ENCODE measurements at places on chromosomes 1 and 21.
A peak's percentile ranks its signal among the peaks of the same experiment; 100 is the strongest.

DNA sequence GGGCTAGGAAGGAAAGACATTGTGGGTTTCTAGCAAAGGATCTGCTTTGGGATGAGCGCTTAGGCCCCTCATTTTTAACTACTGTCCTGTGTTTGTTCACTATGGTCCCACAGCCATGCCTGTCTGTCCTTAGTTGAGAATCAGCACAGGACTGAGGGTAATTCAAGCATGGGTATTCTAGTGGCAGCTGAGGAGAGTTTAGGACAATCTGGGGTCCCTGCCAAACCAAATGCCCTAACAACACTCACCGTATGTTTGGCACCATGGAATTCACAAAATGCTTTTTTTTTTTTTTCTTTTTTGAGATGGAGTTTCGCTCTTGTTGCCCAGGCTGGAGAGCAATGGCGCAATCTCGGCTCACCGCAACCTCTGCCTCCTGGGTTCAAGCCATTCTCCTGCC lies 10.4 kb downstream of the ARHGEF11 start:
- no peak for DNase-seq

GRCh38 chr1:106960412-106960811 lies 96.1 kb upstream of the PRMT6 start:
- DNase-seq, result no peak

DNA sequence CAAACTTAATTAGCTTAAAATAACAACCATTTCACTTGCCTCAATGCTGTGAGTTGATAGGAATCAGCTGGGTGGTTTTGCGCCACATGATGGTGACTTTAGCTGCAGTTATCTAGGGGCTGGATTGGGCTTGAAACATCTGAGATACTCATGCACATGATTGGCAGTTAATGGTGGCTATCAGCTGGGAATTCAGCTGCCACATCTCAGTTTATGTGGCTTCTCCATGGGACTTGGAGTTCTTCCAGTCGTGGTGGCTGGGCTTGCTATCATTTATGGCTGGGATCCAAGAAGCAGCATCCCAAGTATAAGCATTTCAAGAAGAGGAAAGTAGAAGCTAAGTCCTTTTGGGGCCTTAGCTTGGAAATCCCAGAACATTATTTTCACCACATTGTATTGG lies 36.4 kb downstream of the PDC start:
- no peak for DNase-seq

DNA sequence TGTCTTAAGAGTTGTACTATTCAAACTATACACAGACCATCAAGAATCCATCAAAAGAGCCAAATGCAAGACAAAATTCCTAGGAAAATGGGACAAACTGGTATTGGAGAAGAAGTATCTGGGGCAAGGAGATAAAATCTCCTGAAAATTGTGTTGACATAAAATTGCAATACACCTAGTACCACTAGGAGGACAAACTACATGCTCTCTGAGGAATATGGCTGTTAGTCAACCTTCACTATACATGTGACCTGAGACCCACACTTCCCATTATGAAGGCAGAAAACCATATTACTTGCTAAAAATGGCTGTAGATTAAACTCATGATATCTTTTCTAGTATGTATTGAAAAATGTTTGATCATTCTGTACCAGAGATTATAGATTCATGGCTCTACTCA lies 30.0 kb downstream of the IRF2BP2 start:
- no peak for DNase-seq

DNA sequence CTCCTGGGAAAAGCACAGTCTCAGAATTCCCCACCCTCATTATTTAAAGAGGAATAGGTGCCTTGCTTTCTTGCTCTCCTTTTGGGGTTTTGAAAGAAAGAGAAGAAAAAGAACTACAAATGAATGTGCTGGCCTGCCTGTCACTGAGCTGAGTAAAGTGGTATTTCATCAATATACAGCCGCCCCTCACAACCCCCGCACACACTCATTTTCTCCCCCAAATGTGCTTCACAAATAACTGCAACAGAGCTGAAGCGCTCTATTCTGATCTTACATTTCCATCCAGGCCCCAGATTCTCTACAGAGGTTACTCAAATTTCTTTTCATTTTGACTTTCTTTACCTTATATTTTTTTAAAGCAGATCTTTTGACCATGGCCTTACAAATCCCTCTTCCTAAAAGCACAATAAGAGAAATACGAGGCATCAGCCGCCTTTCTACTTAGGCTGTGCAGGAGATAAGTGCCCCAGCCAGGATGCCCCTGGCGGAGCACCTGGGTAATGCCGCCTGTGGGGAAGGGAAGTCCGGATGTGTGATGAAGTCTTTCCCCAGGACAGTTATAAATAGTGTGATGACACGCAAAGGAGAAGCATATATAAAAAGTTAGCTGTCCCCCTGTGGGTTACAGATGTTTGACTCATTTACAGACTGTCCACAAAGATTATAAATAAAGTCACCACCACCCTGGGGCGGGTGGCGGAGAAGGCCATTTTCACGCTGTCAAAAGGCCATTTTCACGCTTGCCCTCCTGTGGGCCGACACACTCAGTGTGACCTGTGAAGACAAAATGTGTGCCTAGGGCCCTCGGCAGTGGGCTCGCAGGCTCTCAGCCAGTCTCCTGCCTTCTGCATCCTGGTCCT lies 6.5 kb downstream of the KCNN3 start:
- DNase-seq, result no peak

GRCh38 chr1:156896490-156897033 lies 3.0 kb downstream of the PEAR1 start:
- no peak for DNase-seq

- no peak for DNase-seq
These were observed 4.0 kb upstream of the GJC2 start for GRCh38 chr1:228145463-228146416.

DNA sequence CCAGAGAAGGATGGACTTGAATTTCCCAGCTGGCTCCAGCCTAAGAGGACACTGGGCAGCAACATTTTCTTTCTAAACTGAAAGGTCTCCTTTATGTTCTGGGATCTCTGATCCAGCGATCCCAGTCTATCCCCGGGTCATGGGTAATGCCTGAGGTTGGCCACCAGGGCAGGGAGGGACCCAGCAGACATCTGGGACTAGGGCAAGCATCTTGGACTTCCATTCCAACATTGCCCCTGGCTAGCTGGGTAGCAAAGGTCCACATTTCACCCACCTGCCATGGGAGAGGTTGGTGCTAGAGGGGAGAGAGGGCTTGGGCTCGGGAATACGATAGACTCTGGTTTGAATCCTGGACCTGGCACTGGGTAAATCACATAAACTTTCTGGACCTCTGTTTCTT lies 84.6 kb downstream of the LRRN2 start:
- DNase-seq, result no peak

GRCh38 chr1:51506537-51506936 lies 12.5 kb downstream of the EPS15 start:
- DNase-seq, result no peak

GRCh38 chr1:214102907-214103306 lies 115.1 kb downstream of the PROX1 start:
- DNase-seq, result no peak

GRCh38 chr1:20440785-20441200 lies 45.2 kb downstream of the CAMK2N1 start:
- DNase-seq, result no peak

GRCh38 chr1:113835686-113836290 lies 23.5 kb upstream of the RSBN1 start:
- no peak for DNase-seq

DNA sequence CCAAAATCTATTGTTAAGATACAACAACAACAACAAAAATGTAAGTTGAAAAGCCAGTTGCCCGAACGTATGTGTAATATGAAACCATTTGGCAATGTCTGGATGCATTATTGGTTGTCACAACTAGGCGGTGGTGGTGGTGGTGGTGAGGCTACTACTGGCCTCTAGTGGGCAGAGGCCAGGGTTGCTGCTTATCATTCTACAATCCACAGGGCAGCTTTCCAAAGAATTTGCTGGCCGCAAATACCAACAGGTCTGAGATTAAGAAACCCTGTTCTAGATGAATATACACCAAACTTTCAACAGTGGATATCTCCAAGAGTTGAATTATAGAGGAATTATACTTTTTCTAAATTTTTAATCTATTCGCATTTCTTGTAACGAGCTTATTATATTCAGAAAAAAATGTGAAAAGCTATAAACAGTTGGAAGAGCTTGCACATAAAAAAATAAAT lies 26.8 kb upstream of the ZNF697 start:
- DNase-seq, result peak; percentile 58

DNA sequence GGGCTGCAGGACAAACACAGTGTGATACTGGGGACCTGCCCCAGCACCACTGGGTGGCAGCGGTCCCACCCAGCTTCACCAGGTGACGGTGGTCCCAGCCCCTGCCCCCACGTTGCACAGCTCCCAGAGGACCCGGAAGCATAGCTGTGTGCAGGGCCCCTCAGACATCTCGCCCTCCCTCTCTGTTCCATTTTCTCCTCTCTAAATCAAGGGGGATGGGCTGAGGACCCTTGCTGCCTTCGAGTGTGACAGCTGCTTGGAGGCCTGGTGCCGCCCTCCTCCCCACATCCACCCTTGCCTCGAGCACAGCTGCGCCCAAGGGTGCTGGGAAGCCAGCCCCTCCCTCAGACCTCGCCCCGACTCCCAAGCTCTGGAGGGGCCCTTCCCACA lies 16.1 kb upstream of the LRRC3 start:
- no peak for DNase-seq

DNA sequence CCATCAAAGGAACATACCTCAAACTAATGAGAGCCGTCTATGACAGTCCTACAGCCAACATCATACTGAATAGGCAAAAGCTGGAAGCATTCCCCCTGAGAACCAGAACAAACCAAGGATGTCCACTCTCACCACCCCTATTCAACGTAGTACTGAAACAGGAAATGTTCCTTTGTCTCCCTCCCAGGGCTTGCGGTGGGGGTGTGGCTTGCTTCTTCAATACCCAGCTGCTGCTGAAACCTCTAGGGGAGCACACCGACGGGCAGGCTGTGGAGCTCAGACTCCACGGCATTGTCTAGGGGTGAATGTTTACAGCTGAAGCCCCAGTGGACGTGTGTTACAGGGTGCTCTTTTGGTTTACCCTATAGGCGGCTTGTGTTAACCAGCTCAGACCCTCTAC lies 30.5 kb upstream of the B3GALT2 start:
- DNase-seq, result peak; percentile 60

- no peak for DNase-seq
These were observed 91.2 kb downstream of the AJAP1 start for GRCh38 chr1:4745560-4745959.

GRCh38 chr1:95954585-95954984 lies 720.6 kb downstream of the RWDD3 start:
- DNase-seq, result no peak

- DNase-seq, result no peak
These were observed 610.8 kb downstream of the SMYD3 start for GRCh38 chr1:245896258-245896657.

GRCh38 chr1:110387048-110387754 lies 3.6 kb downstream of the SLC16A4 start:
- no peak for DNase-seq

DNA sequence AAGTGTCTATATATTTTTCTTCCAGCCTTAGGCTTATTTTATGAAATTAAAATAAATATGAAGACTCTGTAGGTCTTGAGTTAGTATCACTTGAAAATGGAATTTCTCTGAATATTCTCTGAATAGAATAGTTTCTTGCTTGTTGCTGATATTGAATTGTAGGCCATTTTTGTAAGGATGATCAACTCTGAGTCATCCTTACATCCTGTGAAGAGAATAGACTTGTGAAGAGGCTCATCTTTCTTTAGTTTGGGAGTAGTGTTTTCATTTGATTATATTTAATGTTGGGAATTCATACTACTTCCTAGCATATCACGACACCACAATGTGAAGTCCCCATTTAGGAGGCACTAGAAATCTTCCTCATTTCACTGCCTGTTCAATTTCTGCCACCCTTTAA lies 27.5 kb upstream of the CD1D start:
- DNase-seq, result no peak

GRCh38 chr1:198880818-198881597 lies 242.2 kb downstream of the PTPRC start:
- DNase-seq, result no peak

DNA sequence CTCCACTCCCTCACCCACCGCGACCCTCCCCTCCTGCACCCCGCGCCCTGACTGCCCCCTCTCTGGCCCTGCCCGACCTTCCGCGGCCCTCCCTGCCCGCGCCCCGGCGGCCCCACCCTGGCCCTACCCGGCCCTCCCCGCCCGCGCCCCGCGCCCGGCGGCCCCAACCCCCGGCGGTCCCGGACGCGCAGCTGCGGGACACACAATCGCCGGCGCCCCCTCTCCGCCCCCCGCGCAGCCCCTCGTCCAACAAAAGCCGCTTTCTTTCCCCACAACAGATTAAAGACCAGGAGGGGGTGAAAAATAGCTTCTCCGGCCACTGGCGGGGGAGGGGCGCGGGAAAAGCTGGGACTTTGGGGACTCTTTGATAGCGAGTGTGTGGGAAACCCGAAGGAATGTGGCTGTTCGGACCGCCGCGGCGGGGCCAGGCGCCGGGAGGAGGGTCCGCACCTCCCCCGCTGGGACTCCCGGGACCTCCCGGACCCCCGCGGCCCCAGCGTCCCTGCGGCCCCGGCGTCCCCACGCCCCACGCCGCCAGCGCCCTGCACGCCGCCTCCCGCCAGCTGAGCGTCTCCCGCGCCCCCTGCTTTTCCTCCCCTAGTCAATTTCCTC lies 8.8 kb upstream of the ID3 start:
- no peak for DNase-seq

GRCh38 chr1:247376659-247377058 lies 39.3 kb upstream of the NLRP3 start:
- DNase-seq, result no peak

- DNase-seq, result no peak
These were observed 87.3 kb downstream of the PCP4 start for GRCh38 chr21:39954570-39954969.

- no peak for DNase-seq
These were observed 16.3 kb upstream of the CDCP2 start for GRCh38 chr1:54169068-54169467.

DNA sequence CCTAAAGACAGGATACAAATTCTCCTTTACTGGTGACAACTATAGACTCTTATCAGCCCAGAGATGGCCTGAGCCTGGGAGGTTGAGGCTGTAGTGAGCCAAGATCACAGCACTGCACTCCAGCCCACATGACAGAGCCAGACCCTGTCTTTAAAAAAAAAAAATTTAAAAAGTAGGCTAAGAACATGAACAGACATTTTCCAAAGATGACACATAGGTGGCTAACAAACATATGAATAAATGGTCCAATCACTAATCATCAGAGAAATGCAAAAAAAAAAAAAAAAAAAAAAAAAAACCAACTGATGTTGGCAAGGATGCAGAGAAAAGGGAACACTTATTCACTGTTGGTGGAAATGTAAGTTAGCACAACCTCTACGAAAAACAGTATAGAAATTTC lies 65.0 kb downstream of the TOR3A start:
- DNase-seq, result no peak

Data from NCI-H1436 treated with DMSO at 0.1 percent for 48 hours (cell line).